Caudate nucleus (tissue), 63 donors: ENCODE measurements at places on chromosomes 16 and 17.
A peak's percentile ranks its signal among the peaks of the same experiment; 100 is the strongest.

DNA sequence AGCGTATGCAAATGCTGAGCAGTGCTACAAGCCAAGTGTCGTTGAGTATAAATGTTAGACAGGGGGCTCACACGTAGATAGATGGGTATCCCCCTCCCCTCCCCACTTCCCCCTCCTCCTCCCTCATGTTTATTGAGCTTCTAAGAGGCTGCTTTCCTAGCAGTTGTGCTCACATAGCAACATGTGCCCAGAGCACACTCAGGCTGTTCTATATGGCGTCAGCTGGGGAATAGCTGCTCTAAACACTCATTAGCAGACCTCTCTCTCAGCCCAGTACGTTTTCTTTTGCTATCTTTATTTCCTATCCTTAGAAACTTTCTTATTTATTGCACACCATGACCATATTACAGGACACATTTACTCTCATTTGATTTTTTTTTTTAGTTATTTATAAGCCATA, 1.8 kb downstream of the KCNJ2 start:
- DNase-seq, result no peak

- no peak for DNase-seq
Observed at GRCh38 chr17:15951368-15952047, 6.6 kb downstream of the ADORA2B start.

- DNase-seq, result no peak
Observed at GRCh38 chr16:51405361-51405760, 254.3 kb upstream of the SALL1 start.

- peak; percentile 77 for DNase-seq
Observed at GRCh38 chr17:28371245-28372202, at the start of gene SARM1. Gene SARM1, plus strand, starts transcription at chr17:28371694. Its CDS starts 339 bp downstream, at chr17:28372033.

DNA sequence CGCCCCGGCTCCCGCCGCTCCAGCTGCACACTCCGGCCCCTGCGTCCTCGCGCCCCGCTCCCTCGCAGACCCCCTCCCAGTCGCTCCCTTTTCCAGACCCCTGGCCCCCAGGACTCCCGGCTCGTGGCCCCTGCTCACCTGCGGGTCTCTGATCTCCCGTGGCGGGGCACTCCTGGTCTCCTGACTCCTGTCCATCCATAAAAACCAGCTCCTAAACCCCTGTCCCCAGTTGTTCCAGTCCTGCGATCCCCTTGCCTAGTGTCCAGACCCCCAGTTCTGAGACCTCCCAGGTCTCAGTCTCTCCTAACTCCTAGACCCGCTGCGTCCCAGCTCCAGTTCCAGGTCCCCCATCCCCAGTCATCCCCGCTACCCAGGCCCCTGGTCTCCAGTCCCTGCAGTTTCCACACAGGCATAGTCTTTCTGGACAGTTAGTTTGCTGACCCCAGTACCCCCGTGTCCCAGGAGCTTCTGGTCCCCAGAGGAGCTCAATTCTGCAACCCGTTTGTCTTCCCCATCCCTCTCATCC, 379 bp downstream of the SNX29 start:
- DNase-seq, result no peak

DNA sequence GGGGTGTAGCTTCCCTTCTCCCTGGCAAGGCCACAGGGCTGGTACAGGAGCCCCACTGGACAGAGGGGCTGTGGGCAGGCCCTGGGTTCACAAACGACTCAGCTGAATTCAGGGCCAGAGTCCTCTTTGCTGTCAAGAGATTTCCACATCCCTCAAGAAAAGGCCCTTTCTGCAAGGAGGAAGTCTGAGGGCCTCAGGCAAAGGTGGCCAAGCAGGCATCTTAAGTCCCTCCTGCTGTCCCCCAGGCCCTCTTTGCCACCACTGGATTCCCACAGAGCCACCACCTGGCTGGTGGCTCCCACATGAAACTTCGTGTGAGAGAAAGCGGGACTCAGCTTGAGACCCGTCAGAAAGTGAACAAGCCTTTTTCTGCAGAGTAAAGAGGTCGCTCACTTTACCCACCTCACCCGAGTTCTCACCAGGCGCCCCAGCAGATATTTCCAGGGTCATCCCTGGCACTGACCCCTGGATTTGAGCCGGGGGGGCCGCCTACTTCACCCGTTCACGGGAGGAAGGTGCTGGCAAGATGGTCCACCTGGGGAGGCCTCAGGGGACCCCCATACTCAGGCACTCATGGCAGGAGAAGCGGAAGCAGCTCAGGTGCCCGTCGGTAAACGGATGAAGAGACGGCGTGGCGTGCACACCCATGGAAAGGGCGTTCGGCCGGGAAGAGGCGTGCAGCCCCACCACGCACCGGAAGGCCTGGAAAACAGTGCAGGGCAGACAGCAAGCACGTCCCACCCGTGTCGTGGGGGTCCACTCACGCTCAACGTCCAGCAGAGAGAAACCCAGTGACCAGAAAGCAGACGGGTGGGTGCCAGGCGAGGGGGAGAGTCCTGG, 3.6 kb downstream of the RNF166 start:
- no peak for DNase-seq

- no peak for DNase-seq
Observed at GRCh38 chr16:87506423-87507350, 13.9 kb upstream of the ZCCHC14 start.

DNA sequence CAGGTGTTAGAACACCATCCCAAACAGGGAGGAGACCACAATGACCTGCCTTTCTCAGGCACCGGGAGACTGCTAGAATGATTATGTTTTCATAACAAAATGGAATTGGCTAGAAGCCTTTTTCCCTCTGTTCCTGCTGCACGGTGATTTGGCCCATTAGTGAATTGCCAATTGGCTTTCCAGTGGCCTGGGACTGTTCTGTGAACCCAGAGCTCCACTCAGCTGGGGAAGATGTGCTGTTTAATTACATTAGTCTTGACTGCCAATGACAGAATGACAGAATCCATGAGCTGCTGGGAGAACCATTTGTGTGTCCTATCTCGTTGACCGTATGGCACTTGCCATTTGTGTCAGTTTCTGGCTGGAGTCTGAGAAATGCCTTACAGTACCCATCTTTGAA, 242.9 kb downstream of the CDH11 start:
- no peak for DNase-seq

GRCh38 chr17:1398931-1399678, 917 bp downstream of the YWHAE start:
- no peak for DNase-seq

DNA sequence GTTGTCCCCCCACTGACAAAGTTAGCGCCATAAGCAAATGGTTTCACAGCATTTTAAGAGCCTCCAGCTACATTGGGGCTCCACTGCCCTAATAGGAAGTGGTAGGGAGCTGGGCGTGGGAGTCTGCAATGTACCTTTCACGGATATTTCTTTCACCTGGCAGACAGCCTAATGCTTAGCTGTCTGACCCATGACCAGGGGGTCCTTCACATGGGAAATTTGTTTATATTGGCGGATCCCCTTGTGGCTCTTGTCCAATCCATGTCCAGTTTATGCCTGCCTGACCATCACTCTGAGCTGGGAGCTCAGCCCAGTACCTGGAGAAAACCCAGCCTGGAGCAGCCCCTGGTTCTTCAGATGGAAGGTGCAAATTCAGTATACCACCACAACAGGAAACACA, 145.0 kb downstream of the ZNF18 start:
- DNase-seq, result no peak

GRCh38 chr17:1301546-1301945, 22.1 kb downstream of the TRARG1 start:
- no peak for DNase-seq

DNA sequence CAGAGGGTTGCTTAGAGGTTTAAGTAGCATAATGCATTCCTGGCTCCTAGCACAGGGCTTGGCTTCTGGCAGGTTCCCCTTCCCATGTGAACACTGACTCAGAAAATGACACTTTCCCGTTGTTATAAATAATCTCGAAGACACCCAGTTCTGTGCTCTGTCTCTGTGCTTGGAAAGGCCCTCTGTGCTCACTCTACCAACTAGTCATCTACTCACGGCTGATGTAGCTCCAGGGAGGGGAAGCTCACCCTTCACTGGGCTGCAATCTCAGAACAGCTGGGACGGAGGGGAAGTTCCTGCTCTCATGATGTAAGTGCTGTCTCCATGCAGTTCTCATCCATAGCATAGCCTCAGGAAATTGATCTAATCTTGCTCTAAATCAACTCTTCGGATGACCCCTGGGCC, 230.5 kb upstream of the ASIC2 start:
- no peak for DNase-seq

DNA sequence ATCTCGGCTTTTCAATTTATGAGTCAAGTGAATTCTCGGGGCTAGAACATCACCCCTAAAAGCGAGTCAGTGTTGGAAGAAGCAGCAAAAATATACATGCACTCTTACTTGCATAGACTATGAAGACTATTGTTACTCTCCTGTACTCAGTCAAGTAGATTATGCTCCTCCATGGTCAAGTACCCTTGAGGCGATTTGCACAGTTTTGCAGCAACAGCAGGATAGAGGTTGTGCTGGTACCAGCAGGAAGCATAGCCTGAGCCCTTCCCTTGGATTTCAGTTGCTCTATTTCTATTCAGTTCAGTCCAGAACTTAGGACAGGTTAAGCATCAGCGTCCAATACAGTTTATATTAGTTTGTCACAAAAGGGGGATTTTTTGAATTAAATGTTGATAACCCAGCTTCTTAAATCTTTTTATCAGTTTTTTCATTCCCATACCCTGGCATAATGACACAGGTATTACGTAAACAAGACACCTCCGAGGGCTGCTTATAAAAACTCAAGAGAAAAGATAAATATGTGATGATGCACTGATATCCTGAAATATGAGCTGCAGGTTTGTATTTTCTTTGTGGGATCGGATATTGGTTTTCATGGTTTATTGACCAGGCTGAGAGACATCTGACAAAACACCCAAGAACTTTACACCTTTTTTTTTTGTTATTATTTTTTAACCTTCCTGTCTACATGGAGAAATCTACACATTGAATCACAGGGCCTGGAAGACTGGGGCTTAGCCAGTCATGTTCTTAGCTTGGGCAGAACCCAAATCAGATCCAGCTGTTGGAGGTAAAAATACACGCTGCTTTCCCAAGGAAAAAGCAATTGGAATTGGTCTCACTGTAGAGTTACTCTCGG, 144.1 kb downstream of the PITPNC1 start:
- no peak for DNase-seq

GRCh38 chr16:67489401-67490083, 6.2 kb upstream of the AGRP start:
- no peak for DNase-seq

GRCh38 chr17:34299956-34300577, 14.5 kb downstream of the CCL11 start:
- DNase-seq, result no peak

DNA sequence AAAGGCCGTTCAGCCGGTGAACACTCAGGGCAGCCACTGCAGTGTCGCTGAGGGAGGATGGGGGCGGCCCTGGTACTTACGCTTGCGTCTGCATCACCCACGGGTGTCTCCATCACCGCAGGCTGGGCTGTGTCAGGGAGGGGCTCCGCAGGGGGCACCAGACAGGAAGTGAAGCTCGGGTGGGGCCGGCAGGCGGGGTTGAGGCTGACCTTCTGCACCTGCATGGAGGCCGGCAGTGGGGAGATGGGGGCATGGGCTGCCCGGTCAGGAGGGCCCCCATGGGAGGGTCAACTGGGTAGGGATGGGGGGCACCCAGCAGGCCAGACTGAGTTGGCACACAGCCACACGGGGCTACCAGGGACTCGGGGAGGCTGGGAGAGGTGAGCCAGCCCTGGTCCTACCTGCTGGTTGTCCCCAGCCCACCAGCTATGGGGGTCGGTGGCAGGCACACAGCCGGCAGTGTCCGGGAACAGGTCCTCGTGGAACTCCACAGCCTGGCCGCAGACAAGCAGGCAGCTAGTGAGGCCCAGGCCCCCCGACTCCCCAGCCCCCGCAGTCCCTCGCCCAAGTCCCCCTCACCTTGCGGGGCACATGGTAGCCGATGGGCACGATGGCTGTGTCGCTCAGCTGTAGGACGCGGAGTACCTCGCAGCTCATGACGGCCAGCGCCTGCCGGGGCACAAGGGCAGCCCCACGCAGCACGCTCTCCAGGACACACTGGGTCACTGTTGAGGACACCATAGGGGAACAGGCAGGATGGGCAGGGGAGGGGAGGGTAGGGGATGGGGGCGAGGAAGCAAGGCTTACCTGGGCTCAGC, 7.2 kb upstream of the VASN start:
- no peak for DNase-seq

DNA sequence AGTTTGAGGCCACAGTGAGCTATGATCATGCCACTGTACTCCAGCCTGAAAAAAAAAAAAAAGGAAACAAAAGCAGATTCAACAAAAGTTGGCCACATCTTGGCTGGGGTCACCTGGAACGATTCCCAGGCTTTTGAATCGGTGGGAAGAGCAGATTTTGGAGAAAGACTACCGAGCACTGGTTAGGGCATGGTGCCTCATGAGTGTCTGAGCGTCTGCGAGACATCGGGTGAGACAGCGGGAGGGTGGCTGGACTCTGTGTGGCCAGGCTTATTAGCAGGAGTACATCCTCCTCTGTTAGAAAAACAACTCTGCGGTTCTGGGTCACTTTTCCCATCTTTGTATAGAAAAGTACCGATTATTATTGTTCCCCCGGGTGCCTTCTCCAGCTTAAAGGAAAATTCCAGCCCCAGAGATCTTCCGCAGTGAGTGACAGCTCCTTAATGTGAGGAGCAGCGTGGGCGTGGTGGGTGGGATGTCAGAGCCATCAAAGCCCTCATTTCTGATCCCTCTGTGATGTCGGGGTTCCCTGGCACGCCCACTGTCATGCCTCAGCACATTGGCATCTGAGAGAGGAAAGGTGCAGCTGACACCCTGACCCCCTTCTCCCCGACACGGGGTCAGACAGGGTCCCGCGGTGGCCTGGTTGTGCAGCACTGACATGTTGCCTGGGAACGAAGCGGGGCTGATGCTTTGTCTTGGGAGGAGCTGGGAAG, 6.9 kb downstream of the RGS9 start:
- peak; percentile 49 for DNase-seq

GRCh38 chr17:4488989-4489595, 9.6 kb upstream of the SPNS2 start:
- no peak for DNase-seq

DNA sequence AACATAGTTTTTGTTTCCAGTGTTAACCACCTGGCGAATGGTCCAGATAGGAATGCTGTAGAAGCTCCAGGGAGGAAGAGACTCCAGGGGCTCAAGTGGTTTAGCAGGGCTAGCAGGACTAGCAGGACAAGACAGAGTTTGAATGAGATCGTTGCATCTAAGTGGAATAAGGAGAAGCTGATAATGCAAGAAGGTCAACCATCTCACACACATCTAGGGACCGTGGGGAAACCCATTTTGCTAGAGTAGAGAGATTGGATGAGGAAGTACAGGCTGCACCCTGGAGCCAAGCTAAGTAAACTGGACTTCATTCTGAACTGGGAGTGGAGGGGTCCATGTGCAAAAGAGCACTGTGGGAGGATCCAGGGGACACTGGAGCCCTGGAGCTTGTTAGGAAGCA, 86.1 kb upstream of the HSBP1 start:
- DNase-seq, result no peak

DNA sequence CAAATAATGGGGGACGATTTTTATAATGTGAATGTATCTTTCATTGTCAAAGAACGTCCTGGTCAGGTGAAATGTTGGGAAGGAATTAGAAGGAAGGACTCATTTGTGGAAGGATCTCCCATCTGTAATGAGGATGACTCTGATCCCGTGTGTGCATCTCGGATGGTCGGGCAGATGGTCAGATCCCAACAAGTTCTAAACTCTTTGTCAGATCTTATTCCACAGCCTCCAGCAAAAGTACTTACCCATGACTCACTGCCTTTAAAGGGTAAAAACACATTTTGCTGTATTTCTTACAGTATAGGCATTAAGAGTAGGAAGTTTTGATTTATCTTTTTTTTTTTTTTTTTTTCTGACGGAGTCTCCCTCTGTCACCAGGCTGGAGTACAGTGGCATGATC, 539 bp upstream of the KRTAP4-8 start:
- no peak for DNase-seq
